NCI-H2107 (cell line): ENCODE measurements at places on chromosomes 11 and 22.

- no peak for DNase-seq
Observed at GRCh38 chr11:119797123-119797611, 68.2 kb upstream of the NECTIN1 start.

GRCh38 chr11:125956391-125957134, 10.7 kb downstream of the VSIG10L2 start:
- DNase-seq = no peak

GRCh38 chr11:86442827-86443226, 68.1 kb downstream of the CCDC81 start:
- DNase-seq = no peak

DNA sequence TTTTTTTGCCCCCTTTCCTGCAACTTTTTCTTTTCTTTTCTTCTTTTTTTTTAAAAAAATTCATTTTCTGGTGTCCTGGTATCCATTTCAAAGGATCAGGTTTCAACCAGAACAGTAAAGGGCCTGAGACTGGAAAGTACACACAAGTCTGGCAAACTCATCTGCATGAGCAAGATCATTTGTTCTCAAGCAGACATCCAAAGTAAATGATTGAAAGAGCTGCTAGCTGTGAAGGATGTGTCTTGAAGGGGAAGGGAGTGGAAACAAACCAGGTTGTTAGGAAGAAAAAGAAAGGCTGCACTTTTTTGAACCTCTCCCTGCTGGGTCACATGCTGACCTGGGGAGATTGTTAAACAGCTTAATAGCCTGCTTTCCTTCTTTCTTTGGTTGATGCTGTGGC, 5.3 kb downstream of the YAP1 start:
- DNase-seq = no peak

- no peak for DNase-seq
Observed at GRCh38 chr11:3861683-3862082, 6.2 kb downstream of the STIM1 start.

GRCh38 chr11:88428959-88429358, 91.4 kb upstream of the CTSC start:
- DNase-seq = no peak

DNA sequence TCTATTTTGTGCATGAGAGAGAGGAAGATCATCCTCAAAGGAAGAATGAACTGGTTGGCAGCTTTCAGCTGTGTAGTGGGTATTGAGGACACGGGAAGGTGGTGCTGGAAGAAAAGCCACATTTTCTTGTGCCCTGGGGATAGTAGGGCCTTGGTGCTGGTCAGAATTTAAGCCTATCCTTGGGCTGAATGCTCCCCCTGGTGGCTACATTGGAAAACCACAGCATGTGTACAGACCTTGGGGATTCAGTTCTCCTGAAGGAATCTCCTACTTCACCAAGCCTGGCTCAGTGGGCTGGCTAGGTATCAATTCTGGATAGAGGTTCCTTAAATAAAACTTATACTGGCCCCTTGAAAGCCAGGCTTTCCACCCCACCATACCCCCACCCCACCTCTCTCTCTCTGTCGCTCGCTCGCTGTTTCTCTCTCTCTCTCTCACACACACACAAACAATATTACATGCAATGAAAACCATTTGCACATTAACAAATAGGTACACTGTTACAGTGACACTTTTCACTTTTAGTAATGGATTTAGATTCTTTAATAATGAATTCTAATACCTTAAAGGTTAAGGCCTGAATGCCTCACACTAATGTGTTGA, 2.8 kb upstream of the OR51M1 start:
- no peak for DNase-seq

DNA sequence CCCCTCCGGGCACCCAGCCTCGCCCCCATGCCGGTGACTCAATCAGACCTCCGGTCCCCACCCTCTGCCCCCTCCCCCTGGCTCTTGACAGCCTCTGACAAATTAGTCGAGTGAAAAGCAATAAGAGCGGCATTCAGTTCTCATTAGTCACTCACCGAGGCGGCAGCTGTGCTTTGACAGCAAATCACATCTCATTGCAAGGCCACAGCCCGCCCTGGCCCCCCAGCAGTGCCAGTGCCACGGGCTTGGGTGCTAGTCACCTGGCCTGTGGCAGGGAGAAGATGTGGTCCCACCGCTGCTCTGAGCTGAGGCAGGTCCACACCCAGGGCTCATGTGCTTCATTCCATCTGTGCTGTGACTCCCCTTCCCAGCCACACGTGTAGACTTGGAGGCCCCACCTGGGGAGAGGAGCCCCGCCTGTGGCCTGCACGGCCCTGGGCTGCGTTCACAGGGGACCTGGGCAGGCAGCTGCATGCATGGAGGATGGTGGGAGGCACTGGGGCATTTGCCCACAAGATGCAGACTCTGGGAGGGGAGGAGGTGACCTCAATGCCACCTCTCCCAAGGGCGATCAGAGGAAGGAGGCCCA, 7.4 kb upstream of the TH start:
- no peak for DNase-seq

DNA sequence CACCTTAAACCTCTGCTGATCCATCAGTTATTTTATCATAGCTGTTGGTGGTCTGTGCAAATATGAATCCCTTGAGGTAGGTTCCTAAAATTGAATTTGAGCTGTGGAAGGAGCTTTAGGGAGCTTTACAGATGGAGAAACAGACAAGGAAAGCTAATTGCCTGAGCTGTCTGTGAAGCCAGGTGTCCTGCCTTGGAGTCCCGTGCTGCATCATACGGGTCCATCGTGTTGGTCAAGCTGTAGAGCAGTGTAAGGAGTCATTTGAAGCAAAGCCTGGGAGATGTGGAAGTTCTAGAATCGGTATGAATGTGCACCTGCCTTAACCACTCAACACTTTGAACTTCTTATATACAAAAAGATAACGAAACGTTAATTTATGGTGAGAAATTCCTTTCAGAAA, 1.0 kb downstream of the POLA2 start:
- DNase-seq = no peak

DNA sequence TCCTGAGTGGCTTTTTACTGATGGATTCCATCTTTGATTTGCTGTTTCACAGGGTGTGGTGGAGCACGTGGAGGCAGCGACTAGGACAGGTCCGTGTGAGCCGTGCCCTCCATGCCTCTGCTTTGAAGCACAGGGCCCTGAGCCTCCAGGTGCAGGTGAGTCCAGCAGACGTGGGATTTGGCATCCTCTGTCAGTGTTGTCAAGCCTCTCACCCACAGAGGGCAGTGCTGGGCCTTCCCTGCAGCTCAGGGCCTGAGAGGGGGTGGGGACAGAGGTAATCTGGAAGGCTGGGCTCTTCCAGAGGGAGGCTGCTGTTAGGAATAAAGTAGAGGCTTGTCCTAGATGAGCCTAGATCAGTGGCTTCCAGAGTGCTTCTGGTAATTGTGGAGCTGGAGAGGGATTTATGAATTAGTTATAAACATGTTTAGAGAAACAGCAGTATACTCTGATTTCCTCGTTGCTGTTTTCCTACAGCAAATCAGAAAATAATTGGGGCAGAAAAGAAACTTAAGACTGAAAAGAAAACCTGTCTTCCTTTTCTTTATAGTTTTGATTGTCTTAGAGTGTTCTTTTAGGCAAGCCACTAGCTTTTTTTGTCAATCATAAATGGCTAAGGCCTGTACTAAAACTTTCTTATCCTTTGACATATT, 65.0 kb downstream of the SFI1 start:
- DNase-seq = peak; percentile 66

- DNase-seq = no peak
Observed at GRCh38 chr11:7664867-7665266, 8.4 kb downstream of the CYB5R2 start.

DNA sequence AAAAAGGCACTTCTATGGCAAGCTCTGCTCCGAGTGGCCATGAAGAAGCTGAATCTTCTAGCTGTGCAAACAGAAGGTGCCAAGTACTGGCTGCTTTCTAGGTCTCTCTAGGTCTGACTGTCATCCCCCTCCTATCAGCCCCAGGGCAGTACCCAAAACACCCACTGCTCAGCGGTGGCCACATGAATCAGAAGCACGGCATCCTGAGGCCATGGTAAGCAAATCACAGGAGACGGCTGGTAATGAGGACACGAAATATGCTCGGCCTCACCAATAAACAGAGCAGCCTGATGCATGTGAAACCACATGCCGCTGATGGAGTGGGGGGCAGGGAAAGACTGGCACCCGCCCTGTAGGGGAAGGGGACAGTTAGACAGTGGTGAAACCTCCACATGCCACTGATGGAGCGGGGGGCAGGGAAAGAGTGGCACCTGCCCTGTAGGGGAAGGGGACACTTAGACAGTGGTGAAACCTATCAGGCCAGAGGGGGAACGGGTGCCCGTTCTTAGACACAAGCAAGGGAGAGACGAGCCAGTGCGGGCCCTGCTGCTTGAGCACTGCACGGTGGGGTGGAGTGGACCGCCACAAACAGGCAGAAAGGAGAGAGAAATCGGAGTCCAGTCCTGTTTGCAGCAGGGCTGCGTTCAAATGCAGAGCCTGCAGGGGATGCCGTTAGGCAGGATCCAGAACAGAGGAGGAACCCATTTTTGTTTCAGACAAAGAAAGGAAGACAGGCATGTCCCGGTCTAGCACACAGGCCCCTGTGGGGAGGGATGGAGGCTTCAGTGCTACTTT, 29.9 kb upstream of the MOB2 start:
- no peak for DNase-seq

DNA sequence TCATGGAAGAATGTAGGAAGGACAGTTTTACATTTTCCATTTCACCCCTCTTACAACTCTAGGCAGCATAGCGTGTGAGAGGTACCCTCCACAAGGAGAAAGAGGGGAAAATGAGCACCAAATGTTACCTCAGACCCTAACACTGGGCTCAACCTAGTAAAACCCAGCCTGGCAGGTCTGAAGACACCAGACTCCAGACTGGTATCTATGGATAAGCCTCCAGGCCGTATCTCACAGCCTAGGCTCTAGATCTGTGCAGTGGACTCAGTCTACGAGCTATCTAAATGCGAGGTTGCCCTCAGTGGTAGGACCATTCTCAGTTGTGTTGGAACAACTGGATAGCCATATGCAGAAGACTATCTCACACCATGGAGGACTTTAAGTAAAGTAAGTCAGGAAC, 10.5 kb downstream of the TRIM5 start:
- no peak for DNase-seq

DNA sequence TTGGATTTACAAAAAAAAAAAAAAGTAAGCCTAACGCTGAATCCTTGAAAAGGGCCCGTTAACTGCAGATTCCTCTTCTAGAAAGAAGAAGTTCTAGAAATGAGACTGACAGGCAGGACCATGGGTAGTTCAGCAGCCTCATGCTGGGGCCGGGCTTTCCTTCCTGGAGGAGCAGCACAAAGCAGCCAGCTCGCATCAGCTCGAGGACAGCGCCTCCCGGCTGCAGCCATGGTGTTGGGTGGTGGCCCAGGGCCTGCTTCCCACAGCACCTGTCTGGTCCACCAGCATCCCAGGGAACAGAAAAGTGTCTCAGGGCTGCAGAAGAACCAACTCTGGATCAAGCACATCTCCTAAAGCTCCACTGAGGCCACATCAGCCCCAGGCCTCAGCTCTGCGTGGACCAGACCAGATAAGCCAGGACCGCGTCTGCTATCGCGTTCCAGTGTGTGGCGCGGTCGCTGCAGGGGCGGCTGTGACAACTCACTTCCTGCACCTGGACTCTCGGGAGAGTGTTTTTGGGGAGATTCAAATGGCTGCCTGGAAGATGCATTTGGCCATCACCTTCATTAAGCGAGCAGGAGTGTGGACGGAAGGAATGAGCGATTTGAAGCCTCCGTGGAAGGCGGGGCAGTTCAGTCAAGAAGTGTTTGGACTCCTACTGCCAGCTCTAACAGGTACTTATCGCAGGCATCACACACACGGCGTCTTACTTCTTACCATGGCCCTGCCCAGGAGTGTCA, 53.5 kb downstream of the MYH9 start:
- no peak for DNase-seq
